ENCODE measurements at places on chromosomes 7 and 10. TPM values are rescaled to one million over a fixed set of nuclear protein-coding genes. Genes with fewer than 3 reads are reported as not detected.

Gene STEAP4
- not detected for total RNA-seq

Gene MEOX2
- total RNA-seq, result not detected

Gene PRSS37
- not detected for total RNA-seq

- no peak for DNase-seq
Measured at GRCh38 chr10:12187321-12187905, 8.3 kb downstream of the NUDT5 start.

- DNase-seq, result no peak
Measured at GRCh38 chr7:12827920-12828319, 140.5 kb downstream of the ARL4A start.

GRCh38 chr7:34139086-34139485 is 233.7 kb downstream of the BMPER start:
- no peak for DNase-seq

DNA sequence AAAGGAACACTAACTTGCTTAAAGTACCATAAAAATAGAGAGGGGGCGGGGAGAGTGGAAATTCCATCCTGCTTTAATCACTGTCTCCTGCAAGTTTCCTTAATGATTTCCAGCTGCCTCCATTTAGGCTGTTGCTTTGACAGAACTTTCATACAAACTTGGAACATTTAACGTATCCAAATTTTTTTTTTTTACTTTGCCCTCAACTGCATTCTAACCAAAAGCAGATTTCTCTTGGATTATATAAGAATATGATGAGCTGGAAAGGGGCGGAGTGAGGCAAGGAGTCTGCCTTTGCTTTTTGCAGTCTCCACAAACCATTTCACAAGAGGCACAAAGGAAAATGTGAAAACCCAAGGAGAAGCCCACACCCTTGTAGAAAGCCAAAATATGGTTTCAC is 46.6 kb upstream of the COL1A2 start:
- DNase-seq, result no peak

DNA sequence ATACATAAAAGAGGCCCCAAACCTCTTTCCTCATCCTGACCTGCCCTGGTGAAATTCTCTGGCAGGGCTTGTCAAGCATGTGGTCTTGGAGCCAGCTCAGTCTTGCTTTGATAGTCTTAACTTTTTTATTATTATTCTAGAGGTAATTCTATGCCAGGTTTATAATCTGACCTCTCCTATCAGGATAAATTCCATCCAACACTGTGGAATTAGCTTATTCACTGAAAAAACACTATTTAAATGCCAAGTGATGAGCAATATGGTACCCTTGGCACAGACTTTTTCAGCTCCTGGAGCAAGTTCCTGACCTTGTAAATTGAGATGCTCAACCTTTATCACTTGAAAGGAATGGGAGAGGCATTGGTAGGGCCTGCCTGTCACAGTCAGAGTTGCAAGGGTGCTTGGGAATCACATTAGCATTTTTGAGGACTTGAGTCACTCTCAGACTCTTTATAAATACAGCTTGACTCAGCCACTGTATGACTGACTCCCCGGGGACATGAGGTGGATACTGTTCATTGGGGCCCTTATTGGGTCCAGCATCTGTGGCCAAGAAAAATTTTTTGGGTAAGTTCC is at the start of gene CPA4:
Gene CPA4 (plus strand): TSS at position 480 of the 576 bp plus-strand sequence. CDS start 20 bp downstream, at position 500.
- DNase-seq, result no peak

GRCh38 chr7:29935111-29935510 is 54.5 kb downstream of the SCRN1 start:
- no peak for DNase-seq

Measured in activated CD4-positive, alpha-beta T cell treated with anti-CD3 and anti-CD28 coated beads for 36 hours (primary cell).